ENCODE measurements at places on chromosomes 7 and 10.

DNA sequence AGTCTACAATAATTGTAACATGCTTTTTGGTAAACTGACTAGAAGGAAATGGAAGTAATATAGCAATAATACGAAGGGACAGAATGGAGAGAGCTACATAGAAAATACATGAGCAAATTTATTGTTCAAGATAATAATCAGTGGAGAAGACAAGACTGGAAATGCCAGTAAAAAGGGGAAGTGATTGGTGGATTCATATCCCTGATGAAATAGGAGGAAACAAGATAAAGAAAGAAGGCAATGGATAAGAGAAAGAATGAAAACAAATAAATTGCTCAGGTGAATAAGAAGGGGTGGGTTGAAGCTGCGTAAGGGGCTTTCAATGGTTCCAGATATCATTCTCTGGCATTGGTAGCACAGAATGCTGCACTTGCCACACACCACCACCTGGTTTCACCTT, 135.9 kb downstream of the LRRN3 start:
- DNase-seq = no peak

GRCh38 chr7:2049111-2049781, 183.5 kb downstream of the MAD1L1 start:
- DNase-seq = no peak

DNA sequence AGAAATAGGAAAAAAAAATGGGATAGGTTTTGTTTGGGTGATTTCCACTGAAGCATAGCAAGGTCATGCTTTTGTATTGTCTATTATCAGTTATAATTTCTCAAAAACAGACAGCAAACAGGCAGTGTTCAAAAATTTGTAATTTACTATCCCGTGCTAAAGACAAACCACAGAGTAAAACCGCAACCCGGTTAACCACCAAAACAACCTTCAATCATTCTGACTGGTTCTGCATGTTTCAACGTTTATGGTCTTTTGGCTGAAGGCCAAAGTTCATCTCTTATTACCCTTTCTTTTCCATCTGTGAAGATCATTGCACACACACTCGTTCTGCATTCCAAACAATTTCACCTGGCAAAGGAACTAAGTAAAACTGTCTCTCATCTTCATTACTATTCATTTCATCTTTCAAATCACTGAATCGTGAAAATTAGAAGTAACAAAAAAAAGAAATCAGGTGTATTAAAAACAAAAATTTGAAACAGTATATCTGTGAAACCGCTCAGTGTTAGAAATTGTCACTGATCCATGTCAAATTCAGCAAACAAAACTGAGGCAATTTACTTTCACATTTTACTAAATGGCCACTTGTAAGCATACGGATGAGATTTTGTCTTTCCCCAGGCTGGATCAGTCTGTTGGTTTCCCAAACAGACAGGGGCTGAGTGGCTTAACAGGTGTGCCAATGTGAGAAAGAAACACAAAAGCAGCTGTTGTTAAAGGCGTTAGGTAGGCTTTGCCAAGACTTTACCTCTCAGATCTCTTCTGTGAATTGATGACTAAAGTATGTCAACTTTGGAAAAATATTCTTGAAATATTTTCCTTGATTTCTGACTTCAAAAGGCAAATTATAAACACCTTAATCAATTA, 539.6 kb downstream of the CNTNAP2 start:
- no peak for DNase-seq

DNA sequence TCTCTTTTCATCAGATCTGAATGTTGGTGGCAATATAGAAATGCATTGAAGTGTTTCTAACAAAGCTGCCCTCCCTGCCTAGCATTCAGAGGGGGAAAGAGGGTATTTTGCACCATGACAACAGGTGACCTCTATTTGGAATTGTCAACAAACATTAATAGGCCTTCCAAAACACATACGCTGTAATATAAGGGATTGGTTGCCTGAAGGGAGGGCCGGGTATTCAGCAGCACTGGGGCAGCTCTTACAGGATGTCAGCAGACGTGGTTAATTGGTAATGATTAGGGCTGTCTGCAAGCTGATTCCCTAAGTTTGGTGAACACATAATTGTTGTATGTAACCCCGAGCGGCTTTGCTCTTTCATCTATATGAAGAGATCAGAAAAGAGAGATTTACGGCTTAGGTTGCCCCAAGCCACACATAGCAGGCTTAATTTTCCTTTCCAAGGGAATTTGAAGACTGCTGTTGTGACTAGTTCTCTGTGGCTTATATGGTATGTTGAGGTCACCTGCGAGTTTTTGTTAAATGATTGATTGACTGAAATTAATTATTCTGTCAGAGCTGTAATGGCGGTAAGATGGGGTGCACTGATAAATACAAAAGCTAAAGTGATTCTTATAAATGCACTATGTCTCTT, 759.3 kb downstream of the LRMDA start:
- no peak for DNase-seq

DNA sequence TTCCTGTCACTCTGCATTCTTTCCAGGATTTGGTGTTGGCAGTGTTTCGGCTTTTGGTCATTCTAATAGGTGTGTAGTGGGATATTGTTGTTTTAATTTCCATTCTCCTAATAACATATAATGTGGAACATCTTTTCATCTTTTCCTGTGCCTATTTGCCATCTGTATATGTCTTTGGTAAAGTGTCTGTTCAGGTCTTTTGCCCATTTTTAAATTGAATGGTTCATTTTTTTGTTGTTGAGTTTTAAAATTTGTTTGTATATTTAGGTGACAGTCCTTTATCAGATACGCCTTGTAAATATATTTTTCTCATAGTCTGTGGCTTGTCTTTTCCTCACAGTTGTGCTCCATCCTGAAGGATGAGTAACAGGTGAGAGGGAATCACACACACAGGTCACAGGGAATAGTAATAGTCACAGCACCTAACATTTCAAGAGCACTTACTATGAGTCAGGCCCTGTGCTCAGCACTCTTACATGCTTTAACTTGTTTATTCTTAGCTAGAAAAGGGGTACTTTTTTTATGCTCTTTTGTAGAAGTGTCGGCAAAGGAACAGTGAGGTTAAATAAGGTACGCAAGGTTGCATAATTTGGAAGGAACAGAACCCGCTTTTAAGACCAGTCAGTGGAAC, 117.1 kb upstream of the GATA3 start:
- DNase-seq = no peak

GRCh38 chr7:100190048-100190711, 12.5 kb downstream of the STAG3 start:
- DNase-seq = peak; percentile 58

DNA sequence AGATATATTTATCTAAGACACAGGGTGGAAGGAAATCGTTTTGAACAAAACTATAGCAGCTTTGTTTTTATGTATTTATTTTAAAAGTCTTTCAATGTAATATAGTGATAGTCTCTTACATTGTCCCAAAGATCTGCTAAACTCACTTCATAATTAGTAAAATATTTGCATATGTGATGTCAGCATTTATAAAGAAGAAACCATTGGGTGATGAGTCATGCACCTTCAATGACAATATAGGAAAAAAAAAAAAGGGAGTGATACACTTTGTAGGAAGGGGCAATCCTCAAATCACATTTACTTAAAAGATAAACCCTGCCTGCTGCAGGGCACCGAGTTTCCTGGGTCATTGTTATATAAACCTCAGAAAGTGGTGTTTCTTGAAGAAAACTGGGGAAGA, 112.4 kb upstream of the SEMA3C start:
- no peak for DNase-seq

- DNase-seq = no peak
Measured at GRCh38 chr7:29609162-29610037, 45.8 kb downstream of the PRR15 start.

- peak; percentile 35 for DNase-seq
Measured at GRCh38 chr10:22252801-22253579, 35.2 kb upstream of the EBLN1 start.

- DNase-seq = no peak
Measured at GRCh38 chr10:115830265-115830970, 442.6 kb downstream of the GFRA1 start.

- no peak for DNase-seq
Measured at GRCh38 chr10:120184547-120185337, 272.3 kb upstream of the PLPP4 start.

DNA sequence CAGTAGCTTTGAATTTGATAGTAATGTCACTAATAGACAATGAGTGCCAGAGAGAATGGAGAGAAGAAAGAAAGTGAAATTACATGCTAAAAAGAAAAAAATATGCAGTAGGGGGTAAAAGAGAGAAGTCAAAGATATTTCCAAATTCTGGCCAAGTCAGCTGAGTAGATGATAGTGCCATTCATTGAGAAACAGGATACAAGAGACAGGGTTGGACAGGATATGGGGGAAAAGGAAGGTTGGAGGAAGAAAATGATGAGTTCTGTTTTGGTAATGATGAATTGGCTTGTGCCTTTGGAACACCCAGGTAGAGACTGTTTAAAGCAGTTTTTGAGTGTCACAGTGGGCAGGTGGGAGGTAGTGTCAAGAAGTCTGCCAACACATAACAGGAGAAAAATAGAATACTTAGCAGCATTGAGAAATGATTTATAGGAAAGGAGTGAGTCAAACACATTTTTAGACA, 78.3 kb downstream of the LRRC17 start:
- peak; percentile 54 for DNase-seq

DNA sequence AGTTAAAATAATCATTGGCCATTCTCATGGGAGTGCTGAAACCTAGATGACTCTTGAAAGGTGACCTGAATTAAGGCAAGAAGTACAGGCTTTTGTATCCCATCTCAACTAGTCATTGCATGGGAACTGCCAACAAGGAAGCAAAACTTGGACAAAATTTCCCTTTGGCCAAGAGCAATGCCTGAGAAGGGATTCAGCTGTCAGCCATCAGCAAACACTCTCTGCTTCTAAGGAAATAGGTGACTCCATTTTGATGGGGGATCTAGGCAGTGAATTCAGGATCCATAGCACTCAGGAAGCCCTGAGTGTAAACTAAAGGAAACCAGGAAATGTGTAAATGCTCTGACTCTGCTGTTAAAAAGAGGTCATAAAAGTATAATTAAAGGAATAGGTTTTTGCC, 221.5 kb upstream of the TMEM229A start:
- DNase-seq = no peak

DNA sequence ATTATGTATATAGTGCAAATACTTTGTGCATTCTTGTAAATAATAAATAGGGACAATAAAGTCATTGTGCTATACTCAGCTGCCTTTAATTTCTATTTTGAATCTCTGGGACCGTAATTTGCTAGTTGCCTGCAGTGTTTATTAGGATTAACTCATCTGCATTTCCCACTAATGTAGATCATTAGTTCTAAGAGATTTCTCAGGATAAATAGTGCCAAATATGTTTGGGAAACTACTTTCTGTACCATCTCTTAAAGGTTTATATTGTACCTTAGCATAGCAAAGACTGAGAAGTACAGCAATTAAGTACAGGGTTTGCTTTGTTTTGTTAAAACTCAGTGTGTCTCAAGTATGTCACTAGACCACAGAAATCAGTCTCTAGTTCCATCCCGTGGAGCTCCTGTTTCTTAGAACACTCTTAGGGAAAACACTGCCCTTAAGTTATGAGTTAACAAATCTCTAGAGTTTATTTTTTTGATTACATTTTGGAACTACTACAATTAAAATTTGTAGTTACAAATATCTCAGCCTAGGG, 26.0 kb downstream of the ADD3 start:
- DNase-seq = no peak

DNA sequence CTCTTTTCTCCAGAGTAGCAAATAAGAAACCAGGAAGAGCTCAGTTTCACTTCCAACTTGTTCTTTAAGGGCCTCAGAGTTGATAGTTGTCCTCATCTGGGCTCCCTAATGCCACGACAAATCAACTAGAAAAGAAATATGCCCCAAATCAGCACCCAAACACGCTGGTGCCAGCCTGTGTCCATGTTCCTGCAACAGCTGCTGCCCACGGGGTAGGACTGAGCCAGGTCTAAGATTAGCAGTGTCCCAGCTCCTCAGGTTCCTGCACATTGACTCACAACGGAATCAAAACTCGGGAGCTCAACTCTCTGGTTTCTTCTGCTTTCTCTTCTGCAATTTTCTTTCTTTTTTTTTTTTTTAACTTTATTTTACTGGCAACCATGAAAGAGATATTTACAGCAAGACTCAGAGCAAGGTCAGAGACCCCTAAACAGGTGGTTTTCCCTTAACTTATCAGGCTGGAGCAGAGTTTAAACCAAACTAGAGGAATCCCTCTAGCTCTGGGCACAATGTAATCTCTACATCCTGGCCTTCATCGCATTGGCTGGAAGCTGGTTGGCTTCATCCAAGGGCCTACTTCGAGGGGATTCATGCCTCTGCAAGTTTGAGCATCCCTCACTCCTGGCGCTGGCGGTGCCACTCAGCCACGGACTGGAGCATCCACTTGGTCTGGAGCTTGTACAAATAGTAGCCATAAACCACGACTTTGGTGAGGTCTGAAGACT, 126.1 kb downstream of the PFKFB3 start:
- peak; percentile 77 for DNase-seq
